ENCODE measurements at places on chromosomes 4 and X. TPM values are rescaled to one million over a fixed set of nuclear protein-coding genes. Genes with fewer than 3 reads are reported as not detected.

DNA sequence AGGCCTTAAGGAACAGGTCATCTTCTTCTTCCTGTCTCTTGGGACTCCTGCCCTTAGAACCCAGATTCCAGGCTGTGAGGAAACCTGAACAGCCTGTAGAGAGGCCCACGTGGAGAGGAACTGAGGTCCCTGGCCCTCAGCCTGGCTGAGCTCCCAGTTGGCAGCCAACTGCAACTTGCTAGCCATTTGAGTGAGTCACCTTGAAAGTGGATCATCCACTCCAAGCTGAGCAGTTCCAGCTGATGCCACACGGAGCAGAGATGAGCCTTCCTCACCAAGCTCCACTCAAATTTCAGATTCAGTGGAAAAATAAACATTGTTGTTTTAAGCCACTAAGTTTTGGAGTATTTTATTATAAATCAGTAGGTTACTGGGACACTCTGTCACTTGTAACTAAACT, 392.5 kb downstream of the BCOR start:
- peak; percentile 24 for DNase-seq

GRCh38 chr4:76689145-76689817, 208.7 kb downstream of the SOWAHB start:
- no peak for DNase-seq

DNA sequence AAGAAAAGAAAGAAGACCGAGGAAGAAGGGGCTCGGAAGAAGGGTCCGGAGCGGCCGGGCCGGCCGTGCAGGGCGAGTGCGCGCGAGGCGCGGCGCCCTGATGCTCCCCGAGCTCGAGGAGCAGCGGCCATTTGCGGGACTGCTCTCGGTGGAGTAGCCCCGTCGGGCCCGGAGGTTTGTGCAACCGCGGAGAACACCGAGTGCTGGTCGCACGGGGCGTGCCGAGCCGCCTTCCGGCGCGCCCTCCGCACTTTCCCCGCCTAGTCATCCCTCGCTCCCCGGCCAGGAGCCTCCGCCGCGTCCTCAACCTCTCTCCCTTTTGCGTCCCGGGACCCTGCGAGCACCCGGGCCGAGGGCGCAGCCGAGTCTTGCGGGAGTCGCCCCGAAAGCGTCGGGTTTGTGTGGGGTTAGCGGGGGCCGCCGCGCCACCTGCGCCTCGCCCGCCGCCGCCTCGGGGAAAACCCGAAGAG, 127.4 kb downstream of the LAS1L start:
- DNase-seq = no peak

DNA sequence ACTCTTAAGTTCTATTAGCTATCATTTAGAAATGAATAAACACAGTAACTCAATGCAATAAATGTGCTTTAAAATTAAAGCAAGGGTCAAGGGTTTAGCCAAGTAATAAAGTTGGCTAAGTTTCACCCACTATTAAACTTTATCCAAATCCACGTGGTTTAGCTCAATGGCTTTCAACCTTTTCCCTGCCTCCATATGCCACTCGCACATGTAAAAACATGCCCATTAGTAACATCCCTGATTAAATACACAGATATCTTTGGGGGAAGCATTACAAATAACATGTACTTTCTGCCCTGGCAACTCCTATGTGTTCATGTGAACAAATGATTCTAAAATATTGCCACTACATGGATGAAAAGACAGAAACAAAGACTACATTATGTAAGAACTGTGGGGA, 130.8 kb downstream of the ZAR1 start:
- DNase-seq = no peak

GRCh38 chrX:46330513-46330912, 214.7 kb downstream of the ZNF674 start:
- no peak for DNase-seq

GRCh38 chrX:24646006-24646405, 1.1 kb downstream of the PCYT1B start:
- DNase-seq = no peak

DNA sequence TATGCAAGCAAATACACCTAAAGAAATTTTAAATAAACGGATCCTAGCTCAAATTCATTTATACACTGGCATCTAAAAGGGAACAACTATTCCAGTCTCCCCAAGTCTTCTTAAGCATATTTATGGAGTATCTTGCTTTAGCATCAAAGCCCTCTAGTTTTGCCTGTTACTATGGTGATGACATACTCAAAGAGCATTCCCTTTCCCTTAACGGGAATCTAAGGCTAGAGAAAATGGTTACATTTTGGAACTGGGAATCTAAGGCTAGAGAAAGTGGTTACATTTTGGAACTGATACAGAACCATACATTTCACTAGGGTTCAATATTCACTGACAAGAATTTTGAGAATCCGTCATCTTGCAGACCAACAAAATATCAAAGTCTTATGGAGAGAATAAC, 271.2 kb downstream of the CHIC1 start:
- DNase-seq = no peak

- peak; percentile 66 for DNase-seq
Measured at GRCh38 chr4:108702960-108703359, 52.6 kb downstream of the OSTC start.

GRCh38 chrX:133636009-133636408, 220.7 kb upstream of the GPC4 start:
- DNase-seq = no peak

GRCh38 chrX:119231936-119232445, 4.1 kb upstream of the PGRMC1 start:
- DNase-seq = no peak

- peak; percentile 84 for DNase-seq
Measured at GRCh38 chr4:180356766-180357165, 1886.4 kb upstream of the TENM3 start.

DNA sequence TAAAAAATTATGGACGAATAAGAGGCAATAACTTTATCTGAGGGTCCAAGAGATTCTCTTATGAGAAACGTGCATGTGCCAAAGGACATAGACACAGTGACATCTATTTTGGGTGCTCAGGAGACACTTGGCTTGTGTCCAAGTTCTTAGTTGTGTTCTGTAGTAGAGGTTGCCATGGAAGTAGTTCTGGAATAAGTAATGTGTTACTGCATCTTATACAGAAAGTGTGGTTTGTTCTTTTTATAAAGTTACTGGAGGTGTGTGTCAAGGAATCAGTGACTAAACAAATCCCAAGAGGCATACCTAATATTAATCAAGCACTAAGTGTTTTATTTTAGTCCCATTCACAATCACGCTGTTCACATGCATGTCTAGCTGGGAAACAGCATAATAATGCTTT, 305.7 kb downstream of the ARHGAP24 start:
- no peak for DNase-seq

GRCh38 chrX:108097380-108097779, 5.8 kb downstream of the ATG4A start:
- DNase-seq = no peak

DNA sequence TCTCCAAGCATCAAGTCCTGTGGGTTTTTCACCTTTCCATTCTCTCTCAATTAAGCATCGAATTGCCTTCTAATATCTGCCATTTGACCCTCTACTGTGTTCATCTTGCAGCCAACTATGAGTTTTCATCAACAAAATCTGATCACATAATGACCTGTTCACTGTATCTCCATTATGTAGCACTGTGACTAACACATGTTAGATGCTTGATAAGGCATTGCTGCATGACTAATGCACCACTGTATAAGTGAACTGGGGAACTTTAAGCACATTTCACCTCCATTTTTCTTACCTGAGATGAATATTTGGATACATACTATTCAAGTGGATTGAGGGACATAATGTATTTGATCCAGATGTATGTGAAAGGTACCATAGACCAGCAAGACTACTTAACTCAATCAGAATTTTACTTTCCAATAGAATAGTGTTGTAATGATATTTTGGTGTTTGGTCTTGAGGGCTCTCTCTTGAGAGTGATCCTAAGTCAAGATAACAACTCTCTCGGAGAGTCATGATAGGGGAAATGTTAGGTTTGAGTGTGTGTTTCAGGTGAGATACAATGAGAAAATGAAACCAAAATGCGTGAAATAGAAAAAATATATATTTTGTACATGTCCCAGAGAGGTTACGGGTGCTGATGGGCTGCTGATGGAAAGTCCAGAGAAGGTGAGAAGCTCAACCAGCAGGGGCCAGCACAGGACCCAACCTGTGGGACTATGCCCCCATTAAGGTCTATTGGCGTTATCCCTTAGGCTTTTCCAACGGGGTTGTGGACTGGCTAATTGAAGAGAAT, 60.2 kb upstream of the HS3ST1 start:
- DNase-seq = peak; percentile 18

TRAPPC2 gene
- 19.0 TPM for total RNA-seq

SLC10A6 gene
- total RNA-seq = not detected
